ENCODE measurements at places on chromosomes 12 and 14. TPM values are rescaled to one million over a fixed set of nuclear protein-coding genes. Genes with fewer than 3 reads are reported as not detected.

DNA sequence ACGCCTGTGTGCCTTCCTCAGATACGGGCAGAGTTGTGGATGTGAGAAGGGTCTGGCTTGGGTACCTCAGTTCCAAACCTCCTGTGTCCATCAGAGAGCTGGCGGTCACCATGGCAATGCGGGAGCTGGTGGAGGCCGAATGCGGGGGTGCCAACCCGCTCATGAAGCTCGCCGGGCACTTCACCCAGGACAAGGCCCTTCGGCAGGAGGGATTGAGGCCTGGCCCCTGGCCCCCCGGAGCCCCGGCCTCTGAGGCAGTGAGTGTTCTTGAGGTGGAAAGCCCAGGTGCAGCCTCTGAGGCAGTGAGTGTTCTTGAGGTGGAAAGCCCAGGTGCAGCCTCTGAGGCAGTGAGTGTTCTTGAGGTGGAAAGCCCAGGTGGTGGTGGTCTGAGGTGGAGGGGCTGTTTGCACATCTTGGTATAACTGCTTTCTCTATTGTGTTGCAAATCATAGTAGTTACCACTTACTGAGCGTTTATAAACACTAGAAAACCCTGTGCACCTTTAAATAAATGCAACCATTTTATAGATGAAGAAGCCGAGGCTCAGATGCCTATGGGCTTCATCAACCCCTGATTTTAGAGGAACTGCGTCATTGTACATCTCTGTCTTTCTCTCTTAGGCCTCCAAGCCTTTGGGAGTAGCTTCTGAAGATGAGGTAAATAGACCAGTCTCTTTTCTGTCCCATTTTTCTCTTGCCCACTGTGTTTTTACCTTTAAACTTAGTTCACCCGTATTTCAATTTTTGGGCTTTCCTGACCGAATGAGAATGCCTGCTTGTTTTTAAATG lies 976 bp downstream of the PEX5 start:
- DNase-seq = no peak

Gene TTC9
- 16.5 TPM for total RNA-seq

Gene TSPAN8
- total RNA-seq = 0.89 TPM

Gene RND1
- total RNA-seq = 9.9 TPM

GRCh38 chr14:104039214-104039613 lies 46.3 kb upstream of the ASPG start:
- DNase-seq = no peak

DNA sequence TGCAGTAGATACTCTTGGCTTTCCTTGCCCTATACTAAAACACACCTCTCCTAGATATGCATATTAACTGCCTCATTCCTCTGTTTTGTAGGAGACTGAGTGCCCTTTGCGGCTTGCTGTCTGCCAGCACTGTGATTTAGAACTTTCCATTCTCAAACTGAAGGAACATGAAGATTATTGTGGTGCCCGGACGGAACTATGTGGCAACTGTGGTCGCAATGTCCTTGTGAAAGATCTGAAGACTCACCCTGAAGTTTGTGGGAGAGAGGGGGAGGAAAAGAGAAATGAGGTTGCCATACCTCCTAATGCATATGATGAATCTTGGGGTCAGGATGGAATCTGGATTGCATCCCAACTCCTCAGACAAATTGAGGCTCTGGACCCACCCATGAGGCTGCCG lies 15.4 kb downstream of the TRAFD1 start:
- DNase-seq = no peak

- no peak for DNase-seq
Observed at GRCh38 chr12:2359725-2360629, 307.2 kb downstream of the CACNA1C start.
